ENCODE measurements at places on chromosomes 5 and 9.
A peak's percentile ranks its signal among the peaks of the same experiment; 100 is the strongest.

- H3K36me3 ChIP-seq = no peaks in the 10 kb centered on the region
- no peaks in the 10 kb centered on the region for H3K4me1 ChIP-seq
- H3K27me3 ChIP-seq = no peaks in the 10 kb centered on the region
- H3K4me3 ChIP-seq = no peak overlapping the region
- DNase-seq = no peak
Observed at GRCh38 chr9:110769667-110770066, 101.1 kb downstream of the MUSK start.

DNA sequence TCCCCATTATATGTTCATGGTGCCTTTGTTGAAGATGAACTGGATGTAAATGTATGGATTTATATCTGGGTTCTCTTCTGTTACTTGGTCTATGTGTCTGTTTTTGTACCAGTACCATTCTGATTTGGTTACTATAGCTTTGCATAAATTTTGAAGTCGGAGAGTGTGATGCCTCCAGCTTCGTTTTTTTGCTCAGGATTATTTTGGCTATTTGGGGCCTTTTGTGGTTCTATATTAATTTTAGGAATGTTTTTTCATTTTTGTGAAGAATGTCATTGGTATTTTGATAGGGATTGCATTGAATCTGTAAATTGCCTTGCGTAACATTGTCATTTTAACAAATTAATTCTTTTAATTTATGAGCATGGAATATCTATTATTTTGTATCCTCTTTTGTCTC, 36.6 kb upstream of the ZNF366 start:
- no peak overlapping the region for H3K4me3 ChIP-seq
- DNase-seq = no peak
- H3K4me1 ChIP-seq = no peaks in the 10 kb centered on the region
- H3K36me3 ChIP-seq = no peaks in the 10 kb centered on the region

DNA sequence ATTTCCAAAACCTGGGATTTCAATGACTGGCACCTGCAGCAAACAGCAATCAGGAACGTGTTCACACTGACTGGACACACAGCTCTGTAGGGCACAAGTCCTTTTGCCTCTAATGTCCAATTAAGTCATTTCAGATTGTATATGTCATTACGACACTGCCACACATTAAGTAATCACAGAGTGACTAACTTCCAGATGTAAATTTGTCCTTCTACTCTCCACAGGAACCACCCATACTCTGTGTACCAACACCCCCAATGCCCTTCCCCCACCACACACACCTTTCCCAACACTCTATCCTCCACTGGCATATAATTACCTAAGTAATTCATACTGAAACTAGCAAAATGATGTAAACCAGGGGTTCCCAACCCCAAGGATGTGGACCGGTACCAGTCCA, 30.5 kb downstream of the LARS1 start:
- no peaks in the 10 kb centered on the region for H3K27me3 ChIP-seq
- no peak overlapping the region for H3K4me3 ChIP-seq
- no peaks in the 10 kb centered on the region for H3K4me1 ChIP-seq

DNA sequence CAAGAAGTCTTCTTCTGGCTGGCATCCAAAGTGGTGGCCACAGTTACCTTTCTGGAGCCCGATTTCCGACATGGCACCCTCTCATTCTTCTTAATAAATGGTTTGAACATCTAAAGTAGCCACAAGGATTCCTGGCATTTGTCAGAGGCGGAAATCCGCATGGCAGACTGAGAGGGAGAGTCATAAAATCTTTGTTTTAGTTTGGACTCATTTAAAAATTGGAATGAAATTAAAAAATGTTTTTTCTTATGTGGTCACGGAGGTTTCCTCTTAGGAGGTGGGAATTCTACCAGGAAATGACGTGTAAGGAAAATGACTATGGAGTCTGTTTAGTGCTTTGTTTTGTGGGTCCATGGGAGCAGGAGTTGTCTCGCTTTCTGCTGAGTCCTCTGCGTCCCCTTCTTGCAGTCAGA, 133.0 kb upstream of the PTCH1 start:
- no peaks in the 10 kb centered on the region for H3K36me3 ChIP-seq
- DNase-seq = no peak
- no peak overlapping the region for H3K27ac ChIP-seq
- no peaks in the 10 kb centered on the region for H3K27me3 ChIP-seq

GRCh38 chr5:33745101-33745770, 146.6 kb downstream of the ADAMTS12 start:
- no peak overlapping the region for H3K27ac ChIP-seq
- peaks cover 2% of the 10 kb centered on the region for H3K4me1 ChIP-seq
- no peak for DNase-seq
- H3K36me3 ChIP-seq = no peaks in the 10 kb centered on the region
- no peak overlapping the region for H3K4me3 ChIP-seq

DNA sequence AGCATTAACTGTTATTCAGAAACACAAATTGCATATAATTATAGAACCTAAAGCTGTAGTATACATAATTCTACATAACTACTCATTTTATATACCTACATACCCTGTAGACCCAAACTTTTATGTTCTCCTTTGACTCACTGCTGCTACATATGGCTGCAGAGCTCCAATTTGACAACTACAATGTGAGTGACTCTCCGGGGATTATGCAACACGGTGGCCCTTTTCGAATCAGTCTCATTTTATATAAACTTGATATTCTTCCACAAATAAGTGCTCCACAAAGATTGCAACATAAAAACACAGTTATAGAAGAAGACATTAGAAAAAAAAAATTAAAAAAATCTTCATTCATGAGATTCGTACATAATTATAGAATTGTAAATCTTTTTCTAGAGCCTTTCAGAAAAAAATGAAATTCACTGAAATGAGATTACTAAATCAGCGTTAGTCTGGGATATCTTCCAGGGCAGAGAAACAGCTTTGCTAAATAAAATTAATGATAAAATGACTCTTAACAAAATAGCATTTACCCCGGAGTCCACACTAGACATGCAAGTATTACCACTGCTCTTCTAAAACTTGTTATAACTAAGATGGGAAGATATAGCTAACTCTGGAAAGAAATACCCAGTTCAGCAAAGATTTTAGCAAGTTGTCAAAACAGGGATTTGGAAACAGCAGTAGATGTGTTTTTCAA, 52.6 kb downstream of the SRFBP1 start:
- H3K4me3 ChIP-seq = no peak overlapping the region
- no peaks in the 10 kb centered on the region for H3K4me1 ChIP-seq
- no peak for DNase-seq
- no peaks in the 10 kb centered on the region for H3K27me3 ChIP-seq

- DNase-seq = no peak
- H3K4me3 ChIP-seq = no peak overlapping the region
- no peaks in the 10 kb centered on the region for H3K4me1 ChIP-seq
- H3K27me3 ChIP-seq = no peaks in the 10 kb centered on the region
- no peak overlapping the region for H3K27ac ChIP-seq
Observed at GRCh38 chr9:3955305-3955687, 344.6 kb downstream of the GLIS3 start.

DNA sequence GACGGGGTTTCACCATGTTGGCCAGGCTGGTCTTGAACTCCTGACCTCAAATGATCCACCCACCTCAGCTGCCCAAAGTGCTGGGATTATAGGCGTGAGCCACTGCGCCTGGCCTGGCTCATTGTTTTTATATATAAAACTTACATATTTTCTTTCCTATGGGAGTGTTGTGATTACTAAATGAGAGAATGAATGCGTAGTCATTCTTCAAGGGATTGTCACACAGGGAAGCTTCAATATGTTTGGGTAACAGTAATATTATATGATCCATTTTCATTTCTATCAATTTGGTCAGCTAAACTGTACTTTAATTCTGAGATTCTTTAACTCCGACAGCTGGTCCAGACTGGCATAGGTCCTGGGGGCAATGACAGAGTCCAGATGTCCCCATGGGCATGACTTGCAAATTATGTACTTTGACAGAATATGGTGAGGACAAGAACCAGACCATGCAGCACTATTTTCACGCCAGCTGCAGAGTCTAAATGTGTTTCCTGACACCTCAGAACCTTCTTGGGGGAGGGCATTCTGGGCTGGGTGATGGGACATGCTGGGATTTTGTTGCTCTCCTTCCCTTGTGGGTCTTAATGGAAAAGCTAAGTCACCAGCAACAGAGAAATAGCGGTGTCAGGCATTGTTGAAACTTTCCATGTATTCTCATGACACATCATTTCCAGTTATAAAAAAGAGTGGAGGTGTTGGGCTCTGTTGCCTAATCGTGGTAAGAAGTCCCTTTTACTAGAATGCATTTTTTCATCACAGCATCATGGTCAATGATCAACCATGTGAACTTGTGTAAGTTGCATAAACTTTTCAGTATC, 40.9 kb upstream of the TNC start:
- H3K36me3 ChIP-seq = no peaks in the 10 kb centered on the region
- no peak for DNase-seq
- no peaks in the 10 kb centered on the region for H3K27me3 ChIP-seq
- no peaks in the 10 kb centered on the region for H3K4me1 ChIP-seq

GRCh38 chr5:177367323-177367848, 9.7 kb downstream of the RGS14 start:
- H3K27me3 ChIP-seq = no peaks in the 10 kb centered on the region
- H3K4me3 ChIP-seq = no peak overlapping the region
- DNase-seq = no peak
- H3K4me1 ChIP-seq = peaks cover 61% of the 10 kb centered on the region
- H3K36me3 ChIP-seq = peaks cover 47% of the 10 kb centered on the region

DNA sequence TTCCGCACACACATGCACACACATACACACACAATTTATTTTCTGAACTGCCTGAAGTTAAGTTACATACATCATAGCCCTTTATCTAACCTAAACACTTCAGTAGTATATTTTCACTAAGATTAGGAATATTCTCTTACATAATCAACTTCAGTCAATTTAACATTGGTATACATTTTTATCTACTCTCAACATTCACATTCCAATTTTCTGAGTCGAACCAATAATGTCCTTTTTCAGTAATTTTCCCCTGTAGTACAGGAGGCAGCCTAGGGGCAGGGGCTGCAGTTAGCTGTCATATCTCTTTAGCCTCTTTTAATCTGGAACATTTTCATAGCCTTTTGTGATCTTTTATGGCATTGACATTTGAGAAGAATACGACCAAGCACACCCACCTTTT, 150.1 kb downstream of the DAB2IP start:
- no peaks in the 10 kb centered on the region for H3K36me3 ChIP-seq
- peaks cover 5% of the 10 kb centered on the region for H3K27me3 ChIP-seq
- no peak for DNase-seq

DNA sequence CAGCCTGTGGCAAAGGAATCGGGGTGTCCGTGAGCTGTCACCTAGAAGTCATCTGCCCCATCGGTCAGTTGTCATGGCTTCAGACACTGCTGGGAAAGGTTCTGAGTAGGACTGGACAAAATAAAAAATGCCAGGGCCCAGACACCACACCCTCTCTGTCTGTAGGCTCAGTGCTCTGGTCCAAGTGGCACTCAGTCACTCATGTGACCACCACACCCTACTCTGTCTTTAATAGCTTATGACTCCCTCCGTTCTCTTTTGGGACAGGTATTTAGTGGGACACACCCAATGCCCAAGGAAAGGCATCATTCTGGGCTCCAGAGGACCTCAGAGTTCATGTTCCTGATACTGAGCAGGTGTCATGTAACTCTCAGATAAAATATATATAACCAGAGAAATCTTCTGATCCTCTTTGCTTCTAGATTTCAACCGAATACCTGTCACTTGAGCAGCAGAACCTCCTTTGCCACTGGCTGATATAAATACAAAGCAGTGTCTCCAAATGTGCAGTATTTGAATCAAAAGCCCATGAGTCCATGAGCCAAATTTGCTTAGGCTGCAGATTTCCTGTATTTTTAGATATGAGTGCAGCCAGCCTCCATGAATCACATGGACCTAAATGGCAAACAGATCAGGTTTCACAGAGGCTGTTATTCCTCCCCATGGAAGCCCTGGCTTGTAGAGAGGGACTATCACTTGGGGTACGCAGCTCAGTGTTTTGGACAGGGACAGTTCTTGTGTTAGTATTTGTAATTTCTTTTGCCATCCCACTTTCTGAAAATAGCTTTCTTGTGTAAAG, 272.0 kb downstream of the ARHGAP26 start:
- peaks cover 21% of the 10 kb centered on the region for H3K36me3 ChIP-seq
- H3K4me1 ChIP-seq = no peaks in the 10 kb centered on the region
- H3K4me3 ChIP-seq = no peak overlapping the region

- peaks cover 7% of the 10 kb centered on the region for H3K4me1 ChIP-seq
- H3K36me3 ChIP-seq = no peaks in the 10 kb centered on the region
- H3K27me3 ChIP-seq = peaks cover 36% of the 10 kb centered on the region
- DNase-seq = no peak
- no peak overlapping the region for H3K27ac ChIP-seq
Observed at GRCh38 chr9:83220730-83221129, 157.8 kb upstream of the RASEF start.

DNA sequence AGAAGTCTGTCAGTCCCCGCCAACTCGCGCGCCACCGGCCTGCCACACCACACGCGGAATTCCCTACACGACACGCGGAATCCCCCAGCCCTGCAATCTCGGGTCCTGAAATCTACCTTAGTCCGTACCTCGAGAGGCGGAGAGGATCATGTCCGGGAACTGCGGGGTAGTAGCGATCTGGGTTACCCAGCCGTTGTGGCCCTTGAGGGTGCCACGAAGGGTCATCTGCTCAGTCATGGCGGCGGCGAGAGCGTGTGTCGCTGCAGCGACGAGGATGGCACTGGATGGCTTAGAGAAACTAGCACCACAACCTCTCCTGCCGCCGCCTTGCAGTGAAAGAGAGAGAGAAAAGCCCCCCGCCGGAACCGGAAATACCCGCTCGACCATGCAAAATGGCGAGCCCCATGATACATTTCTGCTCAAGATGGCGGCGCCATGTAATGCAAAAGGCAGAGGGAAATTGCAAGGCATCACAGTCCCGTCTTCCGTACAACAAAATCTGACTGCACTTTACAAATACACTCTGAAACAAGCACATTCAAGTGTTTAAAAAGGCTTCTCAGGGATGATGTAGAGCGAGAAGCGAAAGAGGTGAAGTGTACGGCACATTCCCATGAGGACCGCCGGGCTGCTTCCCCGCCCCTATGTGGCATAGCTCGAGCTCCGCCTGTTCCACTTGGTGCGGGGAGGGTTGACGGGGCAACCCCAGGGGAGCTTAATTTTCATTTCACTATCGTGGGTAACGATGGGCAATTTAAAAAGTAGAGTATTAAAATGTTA, at the start of gene RACK1:
RACK1 (minus strand) TSS at position 343 of the 780 bp plus-strand sequence; CDS start at position 237, 106 bp downstream.
- H3K27me3 ChIP-seq = no peaks in the 10 kb centered on the region
- peak within 1 kb of the TSS; percentile 98 for H3K27ac ChIP-seq
- DNase-seq = peak; percentile 79
- peak within 1 kb of the TSS; percentile 96 for H3K4me3 ChIP-seq
- H3K36me3 ChIP-seq = peaks cover 55% of the 10 kb centered on the region
- H3K4me1 ChIP-seq = peaks cover 73% of the 10 kb centered on the region

- no peaks in the 10 kb centered on the region for H3K36me3 ChIP-seq
- peaks cover 12% of the 10 kb centered on the region for H3K27me3 ChIP-seq
- no peak overlapping the region for H3K4me3 ChIP-seq
- no peak for DNase-seq
- H3K4me1 ChIP-seq = no peaks in the 10 kb centered on the region
- H3K27ac ChIP-seq = no peak overlapping the region
Observed at GRCh38 chr5:77224672-77225355, 14.3 kb downstream of the PDE8B start.

- H3K27me3 ChIP-seq = no peaks in the 10 kb centered on the region
- H3K36me3 ChIP-seq = peaks cover 7% of the 10 kb centered on the region
- peak within 1 kb of the TSS; percentile 96 for H3K27ac ChIP-seq
- peak within 1 kb of the TSS; percentile 90 for H3K4me3 ChIP-seq
- DNase-seq = peak; percentile 74
- peaks cover 40% of the 10 kb centered on the region for H3K4me1 ChIP-seq
Observed at GRCh38 chr5:78985116-78985724, at the start of gene ARSB. ARSB (minus strand) TSS chr5:78985310; CDS start chr5:78985248, 62 bp downstream.

GRCh38 chr9:16136961-16137360, 584.1 kb downstream of the CCDC171 start:
- H3K4me1 ChIP-seq = no peaks in the 10 kb centered on the region
- no peak overlapping the region for H3K4me3 ChIP-seq
- DNase-seq = no peak
- no peaks in the 10 kb centered on the region for H3K36me3 ChIP-seq
- peaks cover 2% of the 10 kb centered on the region for H3K27me3 ChIP-seq

Data from activated B cell treated with CpG ODN at 0.5 μM for 24 hours (primary cell).